ENCODE measurements at places on chromosomes 5 and 9. TPM values are rescaled to one million over a fixed set of nuclear protein-coding genes. Genes with fewer than 3 reads are reported as not detected.

KCNT1 gene
- total RNA-seq = not detected

SLC35A4 gene
- 36.9 TPM for total RNA-seq

PDZD2 gene
- 106 TPM for total RNA-seq

DNA sequence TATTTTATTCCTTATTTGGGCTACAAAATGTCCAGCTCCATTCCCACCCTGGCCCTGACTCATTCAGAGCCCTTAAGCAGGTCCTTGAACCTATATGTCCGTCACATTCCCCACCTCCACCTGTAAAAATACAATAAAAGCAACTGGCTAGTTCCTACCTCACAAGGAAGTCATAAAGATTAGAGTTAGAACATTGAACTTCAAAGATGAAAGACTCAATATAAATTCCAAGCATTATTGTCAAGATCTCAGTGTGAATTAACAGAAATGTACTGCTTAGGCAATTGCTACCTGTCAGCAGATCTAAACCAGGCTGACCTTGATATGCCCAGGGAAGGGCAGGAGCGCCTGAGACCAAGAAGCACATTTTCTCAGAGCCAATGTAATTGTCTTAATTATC lies 221.8 kb downstream of the ENC1 start:
- DNase-seq = no peak

TXNDC8 gene
- total RNA-seq = not detected

CDC14B gene
- total RNA-seq = 34.1 TPM

DNA sequence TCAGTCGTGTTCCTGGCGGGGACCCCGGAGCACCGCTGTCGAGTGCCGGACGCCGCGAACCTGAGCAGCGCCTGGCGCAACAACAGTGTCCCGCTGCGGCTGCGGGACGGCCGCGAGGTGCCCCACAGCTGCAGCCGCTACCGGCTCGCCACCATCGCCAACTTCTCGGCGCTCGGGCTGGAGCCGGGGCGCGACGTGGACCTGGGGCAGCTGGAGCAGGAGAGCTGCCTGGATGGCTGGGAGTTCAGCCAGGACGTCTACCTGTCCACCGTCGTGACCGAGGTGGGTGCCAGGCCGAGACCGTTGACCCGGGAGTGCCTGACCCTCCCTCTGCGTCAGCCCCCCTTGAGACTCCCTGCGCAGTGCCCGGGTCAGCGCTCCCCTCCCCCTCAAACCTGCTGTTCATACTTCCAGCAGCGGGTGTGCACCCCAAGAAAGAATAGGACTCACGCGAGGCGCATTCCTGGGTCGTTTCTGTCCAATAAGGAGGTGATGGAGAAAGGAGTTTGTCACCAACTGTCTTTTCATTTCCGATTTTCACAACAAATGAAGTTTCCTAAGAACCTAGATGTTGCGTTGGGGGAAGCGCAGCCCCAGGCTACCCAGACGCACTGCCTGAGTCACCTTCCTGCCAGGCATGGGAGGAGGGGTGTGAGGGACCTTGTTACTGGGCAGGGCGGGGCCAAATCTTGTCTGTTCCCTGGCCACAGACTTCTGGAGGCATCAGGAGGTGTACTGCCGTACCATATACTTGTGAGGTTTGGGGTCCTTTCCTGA lies 722 bp downstream of the SLC22A4 start:
- no peak for DNase-seq

NPR2 gene
- 30.6 TPM for total RNA-seq

ARSB gene
- total RNA-seq = 8.3 TPM

Data from tibial nerve (tissue), 4 donors.